Fibroblast of villous mesenchyme (primary cell): ENCODE measurements at places on chromosomes 4 and X. TPM values are rescaled to one million over a fixed set of nuclear protein-coding genes. Genes with fewer than 3 reads are reported as not detected.
A peak's percentile ranks its signal among the peaks of the same experiment; 100 is the strongest.

- no peak for DNase-seq
These were observed 48.8 kb downstream of the SPOCK3 start for GRCh38 chr4:167185465-167185864.

The ZDHHC9 gene
- 15.8 and 22.0 TPM in 2 replicates for total RNA-seq

- no peak for DNase-seq
These were observed 490.0 kb downstream of the CENPC start for GRCh38 chr4:67055319-67055718.

- no peak for DNase-seq
These were observed 639.6 kb downstream of the IQCM start for GRCh38 chr4:149176039-149176438.

GRCh38 chr4:66691101-66691500 lies 854.2 kb downstream of the CENPC start:
- DNase-seq = no peak

GRCh38 chr4:113945906-113946305 lies 33.5 kb downstream of the ARSJ start:
- no peak for DNase-seq

- no peak for DNase-seq
These were observed 14.3 kb downstream of the HNRNPDL start for GRCh38 chr4:82415922-82416365.

DNA sequence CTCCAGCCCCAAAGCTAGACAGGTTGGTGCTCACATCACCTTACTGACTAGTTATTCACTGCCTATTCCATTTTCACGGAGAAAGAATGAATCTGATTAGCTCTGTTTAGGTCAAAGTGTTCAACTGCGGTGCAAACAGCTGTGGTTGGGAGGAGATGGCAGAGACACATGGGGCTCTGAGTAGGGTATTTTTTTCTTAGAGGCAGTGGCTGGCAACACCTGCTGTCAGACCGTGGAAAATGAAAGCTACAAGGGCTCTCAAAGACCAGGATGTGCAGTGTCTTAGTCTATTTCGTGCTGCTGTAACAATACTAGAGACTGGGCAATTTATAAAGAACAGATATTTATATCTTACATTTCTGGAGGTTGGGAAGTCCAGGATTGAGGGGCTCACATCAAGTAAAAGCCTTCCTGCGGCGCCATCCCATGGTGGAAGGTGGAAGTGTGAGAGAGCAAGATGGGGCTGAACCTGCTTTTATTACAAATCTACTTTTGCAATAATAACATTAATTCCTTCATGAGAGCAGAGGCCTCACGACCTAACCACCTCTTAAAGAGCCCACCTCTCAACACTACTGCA lies 10.6 kb downstream of the NYX start:
- no peak for DNase-seq

DNA sequence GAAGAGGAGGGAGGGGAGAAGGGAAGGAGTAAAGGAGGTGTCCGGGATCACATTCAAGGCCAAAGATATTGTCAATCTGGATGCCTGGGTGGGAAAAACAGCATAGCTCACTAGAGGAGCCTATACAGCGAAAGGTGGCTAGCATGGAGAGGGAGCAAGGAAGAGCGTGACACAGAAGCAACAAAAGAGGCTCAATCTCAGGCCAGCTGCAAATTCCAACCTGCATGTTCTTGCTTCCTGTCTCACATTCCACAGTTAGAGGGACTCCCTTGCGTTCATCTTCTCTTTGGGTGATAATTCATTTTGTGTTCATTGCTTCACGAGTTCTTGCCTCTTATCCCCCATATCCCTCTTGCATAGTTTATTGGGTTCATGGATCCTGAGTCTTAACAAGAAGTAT lies 3.0 kb upstream of the CLNK start:
- DNase-seq = no peak

DNA sequence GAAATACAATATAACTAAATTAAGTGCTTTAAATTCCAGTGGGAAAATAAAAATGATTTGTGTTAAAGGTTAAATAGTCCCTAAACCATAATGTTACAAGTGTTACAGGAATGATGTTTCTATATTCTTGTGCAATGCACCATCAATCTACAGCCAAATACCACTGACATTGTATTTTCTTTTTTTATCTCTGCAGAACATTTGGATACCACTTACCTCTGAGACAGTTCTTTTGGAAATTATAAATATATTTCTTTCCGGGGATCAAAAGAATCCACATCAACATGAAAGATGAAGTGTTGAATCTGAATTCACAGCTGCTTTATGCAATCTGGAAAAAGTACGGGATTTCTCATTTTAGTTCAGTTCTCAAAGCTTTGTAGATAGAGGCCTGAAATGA lies 518.3 kb upstream of the AGA start:
- no peak for DNase-seq

DNA sequence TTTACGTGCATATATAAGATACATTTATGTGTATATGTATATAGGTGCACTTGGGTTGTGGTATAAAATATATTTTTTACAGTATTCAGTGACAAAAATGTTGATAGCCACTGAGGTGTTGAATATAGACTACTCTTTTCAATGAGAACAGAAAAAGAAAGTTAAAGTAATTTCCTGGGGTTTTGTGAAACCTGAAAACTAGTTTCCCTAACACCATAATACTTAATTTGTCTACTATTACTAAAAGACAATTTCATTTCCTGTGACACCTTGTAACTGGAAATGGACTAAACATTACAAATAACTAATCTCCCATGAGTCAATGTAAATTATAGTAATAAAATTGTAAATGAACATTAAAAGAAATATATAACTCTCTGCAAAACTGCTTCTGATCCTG lies 32.0 kb upstream of the MAP9 start:
- DNase-seq = no peak

GRCh38 chrX:37895795-37896510 lies 48.6 kb upstream of the DYNLT3 start:
- DNase-seq = no peak

The LCORL gene
- 14.2 and 19.4 TPM in 2 replicates for total RNA-seq

GRCh38 chr4:113665036-113665435 lies 96.5 kb downstream of the CAMK2D start:
- DNase-seq = no peak

- no peak for DNase-seq
These were observed 109.7 kb downstream of the CRLF2 start for GRCh38 chrX:1102786-1103185.

The CT45A3 gene
- not detected in 2 replicates for total RNA-seq

- DNase-seq = no peak
These were observed 93.1 kb upstream of the TEX13D start for GRCh38 chrX:124239324-124239723.

- DNase-seq = no peak
These were observed 51.0 kb upstream of the ENPP6 start for GRCh38 chr4:184268584-184269160.

The TEX13C gene
- total RNA-seq = not detected in 2 replicates

The HPGDS gene
- total RNA-seq = not detected in 2 replicates

The IL2RG gene
- total RNA-seq = not detected in 2 replicates

GRCh38 chr4:118036336-118036735 lies 2.0 kb downstream of the NDST3 start:
- no peak for DNase-seq

GRCh38 chrX:39309721-39310152 lies 508.5 kb downstream of the MID1IP1 start:
- DNase-seq = peak; percentile 70

DNA sequence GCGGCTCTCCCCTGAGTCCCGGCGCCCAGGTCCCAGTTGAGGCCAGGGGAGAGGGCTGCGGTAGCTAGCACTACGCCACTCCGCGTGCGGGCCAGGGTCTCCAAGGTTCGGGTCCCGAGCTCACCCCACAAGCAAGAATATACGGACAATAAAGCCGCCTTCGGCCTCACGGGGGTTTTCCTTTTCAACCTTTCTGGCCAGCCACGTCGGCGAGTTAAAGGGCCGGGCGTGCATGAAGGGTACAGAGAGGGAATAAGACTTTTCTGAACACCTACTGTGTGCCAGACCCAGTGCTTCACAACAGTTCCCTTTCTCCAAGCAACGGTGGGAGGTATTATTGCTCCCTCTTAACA lies 138.5 kb upstream of the ZIC3 start:
- DNase-seq = no peak

DNA sequence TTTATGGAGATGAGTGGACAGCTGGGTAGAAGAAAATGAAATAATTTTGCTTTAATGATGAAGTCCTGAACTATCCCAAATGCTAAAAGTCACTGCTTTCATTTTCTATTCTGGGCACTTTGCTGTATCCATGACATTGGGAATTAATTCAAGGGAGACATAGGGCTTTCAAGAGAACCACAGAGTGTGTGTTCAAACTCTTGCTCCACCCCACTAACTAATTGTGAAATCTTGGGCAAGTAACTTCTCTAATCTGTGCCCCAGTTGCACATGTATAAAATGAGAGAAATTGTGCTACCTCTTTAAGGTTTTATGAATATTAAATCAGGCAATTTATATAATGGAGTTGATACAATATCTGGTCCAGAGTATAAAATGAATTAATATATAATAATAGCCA lies 1422.0 kb downstream of the ADGRL3 start:
- no peak for DNase-seq

DNA sequence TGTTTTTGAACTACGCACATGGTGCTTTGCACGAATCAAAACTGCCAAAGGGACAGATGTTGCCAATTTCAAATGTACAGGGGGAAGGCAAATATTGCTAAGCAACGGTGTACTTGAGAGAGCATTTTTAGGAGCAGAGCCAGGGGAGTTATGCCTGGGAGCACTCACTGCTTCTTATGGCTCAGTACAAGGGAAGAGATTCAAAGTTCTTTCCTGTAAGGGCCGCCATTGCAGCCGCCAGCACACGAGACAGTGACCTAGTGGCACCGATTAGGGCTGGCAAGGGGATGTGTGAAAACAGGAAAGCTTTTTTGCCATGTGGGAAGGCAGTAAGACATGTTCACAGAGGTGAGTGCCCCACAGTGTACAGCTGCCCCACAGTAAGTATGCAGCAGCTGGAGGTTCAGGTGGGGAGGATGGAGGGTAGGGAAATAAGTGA lies 133.8 kb downstream of the AFF1 start:
- DNase-seq = no peak

GRCh38 chr4:22490718-22491315 lies 25.0 kb downstream of the ADGRA3 start:
- no peak for DNase-seq

- DNase-seq = no peak
These were observed 53.6 kb downstream of the NSG1 start for GRCh38 chr4:4440333-4441061.

The COL25A1 gene
- 6.9 and 13.5 TPM in 2 replicates for total RNA-seq

The USP17L27 gene
- total RNA-seq = not detected in 2 replicates

The CCDC120 gene
- total RNA-seq = 0.86 and 0.97 TPM in 2 replicates

GRCh38 chr4:78665216-78665770 lies 110.9 kb upstream of the BMP2K start:
- DNase-seq = no peak

GRCh38 chr4:71187404-71188155 lies 151.2 kb upstream of the SLC4A4 start:
- DNase-seq = no peak

- peak; percentile 22 for DNase-seq
These were observed 199.0 kb upstream of the DDX53 start for GRCh38 chrX:22800806-22801205.

GRCh38 chrX:333611-334311 lies 15.2 kb upstream of the GTPBP6 start:
- DNase-seq = no peak

GRCh38 chr4:39526765-39527295 lies 409 bp downstream of the UGDH start:
- DNase-seq = no peak

The EMCN gene
- total RNA-seq = not detected in 2 replicates

DNA sequence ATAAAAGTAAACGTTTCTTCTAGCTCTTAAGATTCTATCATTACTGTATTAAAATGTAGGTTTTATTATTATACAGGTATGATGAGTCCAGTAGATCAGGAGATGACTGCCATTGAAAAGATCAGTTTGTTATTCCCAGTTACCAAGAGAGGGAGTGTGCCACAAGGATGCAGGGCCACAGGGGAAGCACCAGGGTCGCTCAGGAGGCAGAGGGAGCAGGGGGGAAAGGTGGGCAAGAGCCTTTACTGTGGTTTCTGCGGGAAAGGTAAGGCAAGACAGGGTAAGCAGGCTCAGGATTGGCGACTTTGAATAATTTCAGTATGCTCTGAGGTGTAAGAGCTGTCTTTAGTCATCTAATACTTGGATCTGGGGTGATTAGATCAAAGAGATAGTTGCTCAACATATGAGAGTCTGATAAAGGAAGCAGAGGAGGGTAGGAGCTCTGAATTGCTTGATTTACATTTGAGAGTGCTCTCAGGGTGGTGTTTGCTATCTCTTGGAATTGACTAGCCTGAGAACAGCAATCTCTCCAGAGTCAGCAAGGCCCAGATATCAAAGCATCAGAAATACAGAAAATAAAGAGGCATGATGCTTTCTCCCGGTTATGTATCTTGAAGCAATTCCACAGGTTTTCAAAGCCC lies 86.0 kb downstream of the NDST3 start:
- DNase-seq = no peak

- peak; percentile 97 for DNase-seq
These were observed at the start of gene SLC25A6 for GRCh38 chrX:1391707-1392375. Gene SLC25A6 (minus strand): TSS chrX:1392113. CDS start chrX:1392009, 104 bp downstream.

DNA sequence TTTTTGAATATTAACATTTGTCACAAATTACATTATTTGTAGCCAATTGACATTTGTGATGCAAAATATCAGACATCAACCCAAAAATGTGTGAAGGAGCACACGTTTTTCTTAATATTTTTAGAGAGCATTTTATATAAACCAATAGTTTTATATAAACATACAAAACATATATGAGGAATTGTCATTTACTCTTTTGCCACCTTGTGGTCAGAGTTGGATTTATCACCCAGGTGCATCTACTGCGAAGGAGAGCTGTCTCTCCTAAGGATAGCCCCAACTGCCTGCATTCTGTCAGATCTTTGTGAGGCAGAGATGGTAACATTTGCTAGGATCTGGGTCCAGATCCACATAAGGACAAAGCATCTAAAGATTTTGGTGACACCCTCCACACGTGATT lies 2.5 kb upstream of the USP27X start:
- DNase-seq = peak; percentile 14

DNA sequence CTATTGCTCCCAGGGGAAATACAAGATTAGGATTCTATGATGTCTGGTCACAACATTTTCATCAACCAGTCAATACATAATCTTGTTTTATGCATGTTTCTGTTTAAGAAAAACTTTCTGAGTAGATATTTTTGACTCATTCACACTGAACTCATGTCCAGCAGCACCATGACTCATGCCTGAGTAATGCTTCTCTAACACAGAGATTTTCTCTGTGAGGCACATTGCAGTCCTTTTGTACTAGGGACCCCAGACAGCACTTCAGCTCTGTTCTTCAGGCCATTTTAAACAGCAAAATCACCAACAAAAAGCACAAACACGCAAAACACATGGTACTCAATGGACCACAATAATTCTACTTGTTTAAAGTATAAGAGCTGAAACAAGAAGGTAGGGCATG lies 83.6 kb downstream of the MXRA5 start:
- DNase-seq = peak; percentile 86

The NSG1 gene
- 0.32 and 0.86 TPM in 2 replicates for total RNA-seq

- DNase-seq = no peak
These were observed 13.0 kb upstream of the BLTP1 start for GRCh38 chr4:122139139-122139538.

DNA sequence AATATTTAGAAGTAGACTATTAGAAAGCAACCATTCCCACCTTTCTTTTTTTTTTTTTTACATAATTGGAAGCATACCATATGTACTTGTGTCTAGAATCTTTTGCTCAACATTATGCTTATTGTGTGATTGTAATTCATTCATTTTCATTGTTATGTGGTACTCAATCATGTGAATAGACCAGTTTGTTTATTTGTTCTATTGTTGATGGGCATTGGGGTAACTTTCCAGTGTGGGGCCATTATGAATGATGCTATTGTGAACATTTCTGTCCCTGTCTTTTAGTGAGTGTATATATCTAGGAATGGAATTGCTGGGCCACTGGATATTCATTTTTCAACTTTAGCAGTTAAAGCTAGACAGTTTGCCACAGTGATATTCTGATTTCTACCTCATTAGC lies 62.5 kb upstream of the MCUB start:
- DNase-seq = no peak
